HuH-7.5 (cell line): ENCODE measurements at places on chromosomes 11 and 22.

GRCh38 chr11:37571246-37571645 lies 973.2 kb upstream of the RAG2 start:
- no peak for DNase-seq

GRCh38 chr11:22670830-22671229 lies 4.4 kb downstream of the GAS2 start:
- DNase-seq, result no peak

DNA sequence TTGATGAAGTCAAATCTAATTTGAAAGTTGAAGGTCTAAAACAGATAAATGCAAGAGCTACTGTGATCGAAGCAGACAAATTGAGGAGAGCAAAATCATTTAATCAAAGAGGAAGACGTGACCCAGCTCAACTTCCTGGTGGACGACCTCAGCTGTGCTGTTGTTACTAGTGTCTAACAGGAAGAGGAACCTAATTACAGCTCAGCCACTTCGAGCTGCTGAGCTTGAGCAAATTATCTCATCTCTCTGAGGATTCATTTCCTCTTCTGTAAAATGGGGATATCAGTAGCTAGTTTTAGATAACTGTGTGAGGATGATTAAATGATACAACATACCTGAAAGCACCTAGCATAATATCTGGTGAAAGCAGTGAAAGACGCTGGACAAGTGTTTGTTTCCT lies 48.6 kb upstream of the OLFML1 start:
- DNase-seq, result no peak

- no peak for DNase-seq
These were observed 157.3 kb upstream of the CTSC start for GRCh38 chr11:88494848-88495247.

DNA sequence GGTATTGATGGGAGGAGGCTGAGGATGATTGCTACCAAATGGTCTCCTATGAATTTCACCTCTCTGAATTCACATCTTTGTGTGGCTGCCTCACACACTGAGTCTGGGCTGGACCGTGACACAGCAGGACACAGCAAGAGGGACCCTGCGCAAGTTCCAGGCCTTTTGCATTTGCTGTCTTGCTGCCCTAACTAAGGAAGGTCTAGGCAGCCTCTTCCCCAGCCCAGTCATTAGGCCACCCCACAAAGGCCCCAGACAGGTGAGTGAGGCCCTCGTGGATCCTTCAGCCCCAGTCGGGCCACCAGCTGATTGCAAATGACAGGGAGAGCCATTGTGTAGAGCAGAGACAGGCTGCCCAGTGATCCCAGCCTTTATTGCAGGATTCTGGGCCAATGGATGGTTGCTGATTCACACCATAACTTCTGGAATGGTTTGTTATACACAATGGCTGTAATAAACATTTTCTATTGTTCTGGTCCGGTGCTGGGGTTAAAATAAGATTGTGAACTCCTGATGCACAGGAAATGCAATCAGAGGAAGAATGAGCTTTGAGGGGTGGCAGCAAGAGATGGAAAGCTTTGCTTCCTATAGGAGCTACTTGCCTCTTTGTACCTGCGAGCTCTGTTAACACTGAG lies 28.5 kb upstream of the CSNK2A3 start:
- DNase-seq, result no peak

DNA sequence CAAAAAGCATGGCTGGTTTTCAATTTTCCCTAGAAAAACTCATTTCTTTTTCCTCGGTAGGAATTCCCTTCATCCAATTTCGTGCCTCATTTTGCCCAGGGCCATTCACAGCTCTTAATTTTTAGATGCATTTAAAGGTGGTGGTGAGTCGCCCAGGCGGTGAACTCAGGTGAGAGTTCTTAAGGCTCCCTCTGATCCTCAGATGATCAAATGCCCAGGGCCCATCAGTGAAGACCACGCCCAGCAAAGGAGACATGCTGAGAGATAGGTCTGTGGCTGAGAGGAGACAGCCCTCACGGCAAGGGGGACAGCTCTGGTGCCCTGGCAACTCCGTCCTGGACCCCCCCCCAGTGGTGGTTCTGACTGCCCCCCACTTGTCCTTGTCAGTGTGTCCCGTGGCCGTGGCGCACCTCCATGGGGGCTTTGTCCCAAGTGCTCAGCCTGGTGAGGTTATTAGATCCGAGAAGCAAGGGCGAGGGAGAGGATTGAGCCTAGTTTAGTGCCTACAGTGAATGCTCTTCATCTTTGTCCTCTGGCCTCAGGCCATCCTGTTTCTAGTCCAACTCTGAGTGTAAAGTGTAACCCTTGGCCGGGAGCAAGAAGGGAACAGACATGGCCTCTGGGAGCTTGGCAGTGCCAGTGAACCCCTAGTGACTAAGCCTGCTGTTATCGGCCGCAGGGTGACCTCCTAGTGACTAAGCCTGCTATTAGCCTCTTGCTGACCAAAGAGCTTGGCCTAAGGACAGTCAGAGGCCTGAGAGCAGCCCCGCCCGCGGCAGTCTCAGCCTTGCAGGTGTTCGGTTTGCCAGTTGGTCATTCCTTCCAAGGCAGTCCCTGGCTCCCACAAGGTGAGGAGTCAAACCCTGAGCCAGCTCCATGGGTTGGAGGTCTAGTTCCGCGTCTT lies 83.5 kb downstream of the CTTN start:
- no peak for DNase-seq

DNA sequence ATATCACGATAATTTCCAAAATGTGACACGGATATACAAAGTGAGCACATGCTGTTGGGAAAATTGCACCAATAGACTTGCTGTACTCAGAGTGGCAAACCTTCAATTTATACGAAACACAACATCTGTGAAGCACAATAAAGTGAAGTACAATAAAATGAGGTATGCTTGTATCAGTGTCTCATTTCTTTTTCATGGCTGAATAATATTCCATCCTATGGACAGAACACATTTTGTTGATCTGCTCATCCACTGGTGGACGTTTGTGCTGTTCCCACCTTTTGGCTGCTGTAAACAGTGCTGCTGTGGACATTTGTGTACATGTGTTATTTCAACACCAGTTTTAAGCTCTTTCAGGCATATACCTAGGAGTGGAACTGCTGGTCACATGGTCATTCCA lies 78.7 kb upstream of the CCND1 start:
- DNase-seq, result no peak

- DNase-seq, result no peak
These were observed 620 bp downstream of the EFEMP2 start for GRCh38 chr11:65871811-65872548.

DNA sequence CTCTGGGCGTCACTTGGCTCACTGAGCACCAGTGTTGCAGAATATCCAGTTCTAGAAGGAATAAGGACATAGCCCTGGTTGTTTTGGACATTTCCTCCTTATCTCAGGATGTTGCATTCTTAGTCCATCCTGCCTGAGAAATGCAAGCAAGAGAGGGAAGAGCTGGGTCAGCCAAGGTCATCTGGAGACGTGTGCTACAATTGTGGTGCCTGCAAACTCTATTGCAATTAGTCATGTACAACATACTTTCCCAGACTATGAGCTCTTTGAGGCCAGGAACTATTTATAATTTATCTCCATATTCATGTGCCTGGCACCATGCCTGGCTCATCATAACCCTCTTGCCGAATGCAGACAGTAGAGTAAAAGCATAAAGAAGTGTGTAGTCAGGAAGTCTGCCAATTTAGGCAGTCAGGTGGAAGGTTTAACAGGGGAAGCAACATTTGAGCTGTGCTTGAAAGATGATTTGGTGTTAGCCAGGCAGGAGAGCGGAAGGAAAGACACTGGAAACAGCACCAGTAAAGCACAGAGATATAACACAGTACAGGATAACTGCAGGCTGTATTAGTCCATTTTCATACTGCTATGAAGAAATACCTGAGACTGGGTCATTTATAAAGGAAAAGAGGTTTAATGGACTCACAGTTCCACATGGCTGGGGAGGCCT lies 129.4 kb upstream of the PAX6 start:
- DNase-seq, result no peak

- DNase-seq, result no peak
These were observed 7.3 kb downstream of the APOBEC3B start for GRCh38 chr22:38989466-38989865.

DNA sequence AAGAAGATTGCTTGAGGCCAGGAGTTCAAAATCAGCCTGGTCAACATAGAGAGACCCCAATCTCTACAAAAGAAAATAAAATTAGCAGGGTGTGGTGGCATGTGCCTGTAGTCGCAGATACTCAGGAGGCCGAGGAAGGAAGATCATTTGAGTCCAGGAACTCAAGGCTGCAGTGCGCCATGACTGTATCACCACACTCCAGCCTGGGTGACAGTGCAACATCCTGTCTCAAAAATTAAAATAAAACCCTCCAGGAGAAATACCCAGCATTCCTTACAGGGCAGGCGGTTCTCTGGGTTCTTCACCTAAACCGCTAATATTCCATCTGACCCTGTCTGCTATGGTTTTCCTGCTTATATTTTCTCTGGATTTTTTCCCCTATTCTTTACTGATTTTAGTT lies 13.5 kb downstream of the TCF20 start:
- no peak for DNase-seq

DNA sequence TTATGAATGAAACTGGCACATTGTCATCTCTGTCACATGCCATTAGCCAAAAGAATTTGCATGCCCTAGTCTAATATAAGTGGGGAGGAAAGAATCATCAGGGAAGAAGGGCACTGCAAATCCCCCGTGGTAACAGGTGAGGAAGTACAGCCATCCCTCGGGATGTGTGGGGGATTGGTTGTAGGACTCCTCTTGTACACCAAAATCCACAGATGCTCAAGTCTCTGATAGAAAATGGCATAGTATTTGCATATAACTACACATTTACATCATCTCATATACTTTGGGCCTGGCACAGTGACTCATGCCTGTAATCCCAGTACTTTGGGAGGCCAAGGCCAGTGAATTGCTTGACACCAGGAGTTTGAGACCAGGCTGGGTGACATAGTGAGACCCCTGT lies 109.7 kb downstream of the HIPK3 start:
- DNase-seq, result no peak

- DNase-seq, result no peak
These were observed 232.9 kb upstream of the NCAM1 start for GRCh38 chr11:112728288-112728687.

DNA sequence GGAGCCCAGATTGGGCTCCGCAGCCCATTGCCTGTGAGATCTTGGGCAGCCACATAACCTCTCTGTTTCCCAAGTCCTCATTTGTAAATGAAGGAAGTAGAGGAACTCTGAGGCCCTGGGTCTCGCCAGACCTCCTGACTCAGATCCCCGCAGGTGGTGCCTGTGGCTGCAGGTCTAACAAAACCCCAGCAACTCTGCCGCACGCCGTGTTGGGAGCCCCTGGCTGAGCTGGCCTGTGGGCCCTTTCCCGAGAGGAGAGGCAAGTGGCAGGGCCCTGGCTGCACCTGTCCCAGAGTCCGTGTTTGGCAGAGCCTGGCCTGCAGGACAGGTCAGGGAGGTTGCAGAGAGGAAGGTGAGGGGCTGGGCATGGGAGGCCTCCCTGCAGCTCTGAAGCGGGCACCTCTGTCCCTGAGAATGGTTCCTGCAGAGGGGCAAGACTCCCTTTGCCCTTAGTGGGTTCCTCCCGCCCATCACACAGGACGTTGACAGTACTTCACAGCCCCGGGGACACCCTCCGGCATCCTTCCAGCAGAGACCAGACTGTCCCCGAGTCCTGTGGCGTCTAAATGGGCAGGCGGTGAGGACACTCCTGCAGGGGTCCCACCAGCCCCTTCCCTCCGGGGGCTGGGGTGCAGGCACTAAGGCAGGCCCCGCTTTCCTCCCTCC lies 67.7 kb downstream of the ARHGAP8 start:
- DNase-seq, result no peak

DNA sequence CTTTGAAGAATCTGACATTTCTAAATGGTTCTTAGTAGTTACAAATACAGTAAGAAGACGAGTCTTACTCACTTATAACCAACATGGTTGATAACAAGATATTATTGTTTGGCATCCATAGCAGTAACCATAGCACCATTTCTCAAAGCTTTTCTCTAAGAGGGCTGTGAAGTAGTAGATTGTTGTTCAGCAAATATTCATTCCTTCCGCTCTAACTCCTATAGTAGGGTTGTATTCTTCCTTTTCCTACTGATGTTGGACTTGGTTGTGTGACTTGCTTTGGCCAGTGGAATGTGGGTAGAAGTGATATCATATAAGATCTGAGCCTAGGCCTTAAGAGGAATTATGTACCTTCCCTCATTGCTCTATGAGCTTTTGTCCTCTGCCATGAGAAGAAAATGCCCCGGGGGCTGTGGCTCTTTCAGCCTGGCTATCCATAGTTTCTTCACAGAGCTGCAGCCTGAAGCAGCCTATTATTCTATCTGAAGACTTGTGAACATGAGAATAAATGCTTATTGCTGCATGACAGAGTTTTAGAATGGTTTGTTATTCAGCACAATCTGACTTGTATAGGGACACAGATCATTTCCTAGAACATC lies 28.9 kb upstream of the ZBED5 start:
- no peak for DNase-seq

DNA sequence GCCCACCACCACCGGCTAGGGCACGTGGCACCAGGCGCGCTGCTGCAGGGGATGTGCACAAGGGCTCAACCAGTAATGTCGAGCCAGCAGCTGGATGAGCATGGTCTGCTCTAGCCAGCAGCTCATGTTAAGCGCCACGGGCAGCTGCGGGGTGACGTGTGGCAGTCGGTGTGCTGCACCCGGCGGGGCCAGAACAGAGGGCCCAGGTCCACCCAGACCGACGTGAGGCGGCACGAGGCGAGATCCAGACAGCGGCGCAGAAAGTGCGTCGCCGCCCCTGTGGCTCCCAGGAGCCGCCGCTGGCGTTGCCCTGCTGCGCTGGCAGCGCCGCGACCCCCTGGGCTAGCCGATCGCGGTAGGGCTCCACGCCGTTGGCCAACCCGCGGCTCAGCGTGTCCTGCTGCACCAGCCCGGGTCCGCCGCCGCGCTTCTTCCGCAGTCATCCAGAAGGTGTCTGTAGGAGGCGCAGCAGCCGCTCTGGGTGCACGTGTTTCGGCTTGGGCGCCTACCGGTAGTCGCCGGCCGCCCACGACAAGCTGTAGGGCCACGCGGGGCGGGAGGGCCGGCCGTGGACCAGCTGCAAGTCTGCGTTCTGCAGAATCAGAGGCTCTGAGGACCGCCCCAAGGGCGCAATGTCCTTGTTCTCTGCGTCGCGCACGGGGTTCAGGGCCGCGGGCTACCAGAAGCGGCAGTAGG lies 4.6 kb upstream of the GALR3 start:
- DNase-seq, result peak; percentile 88

DNA sequence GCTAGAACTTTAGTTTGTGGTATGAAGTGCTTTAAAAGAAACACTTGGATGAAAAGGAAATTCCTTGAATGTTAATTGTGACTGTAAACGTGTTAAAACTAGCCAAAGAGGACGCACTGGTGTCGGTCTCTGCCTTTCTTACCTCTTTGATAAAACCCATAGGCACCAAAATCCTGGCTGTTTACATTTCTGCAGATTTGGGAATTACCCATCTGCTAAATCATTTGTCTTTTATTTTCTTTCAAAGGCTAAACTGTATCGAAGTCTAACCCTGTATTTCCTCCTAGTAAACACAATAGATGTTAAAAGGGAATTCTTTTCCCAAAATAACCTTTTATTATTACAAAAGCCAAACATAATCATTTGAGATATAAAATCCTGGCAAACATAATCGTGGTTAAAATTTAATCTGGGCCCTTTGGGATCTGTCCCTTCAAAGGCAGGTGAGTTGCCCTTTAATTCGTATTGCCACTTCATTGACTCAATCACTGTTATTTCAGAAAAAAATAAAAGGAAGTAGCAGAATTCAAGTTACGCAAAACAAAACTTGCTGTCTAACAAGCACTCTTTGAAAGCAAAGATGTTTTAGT lies 2.4 kb downstream of the RASSF10 start:
- DNase-seq, result no peak
